ENCODE measurements at places on chromosomes 4 and X. TPM values are rescaled to one million over a fixed set of nuclear protein-coding genes. Genes with fewer than 3 reads are reported as not detected.

MTNR1A gene
- not detected for total RNA-seq

RPL39 gene
- total RNA-seq: 1,582 TPM

HPSE gene
- total RNA-seq: 7.0 TPM

GLUD2 gene
- total RNA-seq: 0.33 TPM

PF4V1 gene
- not detected for total RNA-seq

CXorf49 gene
- total RNA-seq: not detected

GLRB gene
- total RNA-seq: 6.2 TPM

PRDM8 gene
- 0.82 TPM for total RNA-seq

SSX2B gene
- total RNA-seq: not detected

BEX2 gene
- 0.88 TPM for total RNA-seq

HERC5 gene
- total RNA-seq: 0.91 TPM

MAGEB18 gene
- total RNA-seq: not detected

MORC4 gene
- total RNA-seq: 9.6 TPM

PHEX gene
- 0.44 TPM for total RNA-seq

PCSK1N gene
- total RNA-seq: not detected

KCND1 gene
- 1.3 TPM for total RNA-seq

Measured in endothelial cell of umbilical vein (primary cell).